ENCODE measurements at places on chromosomes 12 and 14.

GRCh38 chr12:91562476-91562875 is 379.9 kb upstream of the DCN start:
- DNase-seq, result no peak

GRCh38 chr12:7970475-7971252 is 34.7 kb upstream of the SLC2A3 start:
- DNase-seq, result peak; percentile 22

- DNase-seq, result no peak
These were observed 719 bp downstream of the KRT80 start for GRCh38 chr12:52190860-52191729.

GRCh38 chr14:104977681-104978653 is at the start of gene AHNAK2:
AHNAK2 (minus strand) TSS chr14:104978374; CDS start chr14:104978237, 137 bp downstream.
- no peak for DNase-seq

- no peak for DNase-seq
These were observed 5.7 kb upstream of the ALX1 start for GRCh38 chr12:85274315-85274651.

GRCh38 chr14:101460986-101461750 is 100.1 kb upstream of the DIO3 start:
- DNase-seq, result no peak

DNA sequence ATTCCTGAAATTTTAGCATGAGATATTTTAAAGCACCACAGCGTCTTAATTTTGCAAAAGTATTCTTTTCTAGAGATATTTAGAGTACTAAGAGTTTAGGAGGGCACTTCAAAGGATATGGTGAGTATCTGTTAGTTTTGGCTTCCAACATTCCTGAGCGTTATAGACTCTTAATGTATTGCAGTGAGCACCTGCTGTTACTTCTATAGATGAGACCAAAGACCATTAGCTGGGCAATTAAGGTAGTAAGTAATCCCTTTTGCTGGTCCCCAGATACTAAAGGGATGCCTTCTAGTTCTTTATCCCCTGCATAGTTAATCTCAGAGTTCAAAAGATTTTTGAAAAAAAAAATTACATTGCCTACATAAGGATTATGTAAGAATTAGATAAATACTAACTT is 975.6 kb downstream of the GALC start:
- DNase-seq, result no peak

DNA sequence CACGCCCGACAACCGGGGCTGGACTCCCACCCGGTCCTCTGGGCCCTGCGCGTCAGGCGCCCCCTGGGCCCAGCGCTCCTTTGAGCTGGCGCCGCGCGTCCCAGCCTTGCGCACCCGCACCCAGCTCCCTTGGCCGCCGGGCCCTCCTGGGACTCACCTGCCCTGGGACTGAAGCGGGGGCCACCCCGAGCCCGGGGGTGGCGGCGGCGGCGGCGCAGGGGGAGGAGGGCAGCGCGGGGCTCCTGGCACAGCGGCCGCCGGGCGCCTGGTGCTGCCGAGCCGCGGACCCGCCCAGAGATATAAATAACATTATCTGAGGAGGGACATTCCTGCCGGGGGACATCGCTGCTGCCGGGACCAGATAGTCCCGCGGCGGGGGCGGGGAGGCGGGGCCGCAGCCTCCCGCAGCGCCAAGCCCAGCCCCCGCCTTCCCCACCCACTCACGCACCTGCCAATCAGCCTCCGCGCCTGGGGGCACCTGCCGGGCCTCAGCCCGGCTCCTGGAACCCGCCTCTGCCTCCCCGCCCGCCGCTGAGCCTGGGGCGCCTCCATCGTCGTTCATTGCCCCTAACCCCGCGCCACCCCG is at the start of gene SPTB:
SPTB (minus strand) TSS at position 273 of the 586 bp plus-strand sequence. CDS start 56,813 bp downstream, outside the sequence.
- no peak for DNase-seq

DNA sequence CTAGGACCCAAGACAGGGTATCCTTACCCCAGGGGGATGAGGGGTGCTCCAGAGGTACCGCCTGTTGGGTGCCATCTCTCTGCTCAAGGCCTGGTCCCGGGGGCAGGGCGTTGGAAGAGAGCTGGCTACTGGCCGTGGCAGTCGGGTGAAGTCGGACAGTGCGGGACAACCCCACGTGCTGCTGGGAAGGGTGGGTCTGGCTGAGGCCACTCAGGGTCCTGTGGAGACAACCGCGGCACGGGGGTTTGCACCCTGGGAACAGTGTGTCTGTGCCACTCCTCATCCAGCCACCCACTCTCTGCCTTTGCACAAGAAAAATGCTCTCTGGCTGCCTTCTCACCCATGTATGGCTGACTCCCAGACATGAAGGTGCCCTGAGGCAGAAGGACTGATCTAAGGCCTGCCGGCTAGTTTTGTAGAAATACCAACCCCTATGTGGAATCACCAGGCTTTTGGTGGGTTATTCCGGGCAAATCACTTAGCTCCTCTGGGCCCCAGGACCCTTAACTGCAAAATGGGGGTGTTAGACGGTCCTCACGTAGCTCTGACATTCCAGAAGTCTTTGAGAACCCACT is 56.5 kb downstream of the LTBP2 start:
- DNase-seq, result no peak
